NCI-H524 (cell line): ENCODE measurements at places on chromosomes 6 and 20.

GRCh38 chr20:37299718-37300528 lies 10.5 kb downstream of the MANBAL start:
- no peak for DNase-seq

GRCh38 chr20:2330090-2330695 lies 34.4 kb downstream of the TGM3 start:
- DNase-seq, result no peak

DNA sequence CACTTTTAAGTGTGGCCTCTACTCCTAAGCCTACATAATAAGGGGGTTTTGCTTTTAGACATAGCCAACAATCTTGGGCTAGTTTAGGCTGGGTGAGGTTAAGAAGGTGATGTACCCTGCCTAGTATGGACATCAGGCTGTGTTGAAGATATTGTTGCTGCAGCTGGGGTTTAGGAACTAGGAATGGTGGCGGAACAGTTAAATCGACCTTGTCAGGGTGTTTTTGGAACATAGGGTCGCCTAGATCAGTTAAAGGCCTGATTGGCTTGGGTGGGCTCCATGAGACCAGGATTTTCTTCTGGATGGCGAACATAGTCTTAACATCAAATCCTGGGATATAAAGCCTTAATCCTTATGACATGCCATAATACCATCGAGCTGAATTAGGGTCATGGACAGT lies 156.1 kb downstream of the TRIM27 start:
- DNase-seq, result no peak

DNA sequence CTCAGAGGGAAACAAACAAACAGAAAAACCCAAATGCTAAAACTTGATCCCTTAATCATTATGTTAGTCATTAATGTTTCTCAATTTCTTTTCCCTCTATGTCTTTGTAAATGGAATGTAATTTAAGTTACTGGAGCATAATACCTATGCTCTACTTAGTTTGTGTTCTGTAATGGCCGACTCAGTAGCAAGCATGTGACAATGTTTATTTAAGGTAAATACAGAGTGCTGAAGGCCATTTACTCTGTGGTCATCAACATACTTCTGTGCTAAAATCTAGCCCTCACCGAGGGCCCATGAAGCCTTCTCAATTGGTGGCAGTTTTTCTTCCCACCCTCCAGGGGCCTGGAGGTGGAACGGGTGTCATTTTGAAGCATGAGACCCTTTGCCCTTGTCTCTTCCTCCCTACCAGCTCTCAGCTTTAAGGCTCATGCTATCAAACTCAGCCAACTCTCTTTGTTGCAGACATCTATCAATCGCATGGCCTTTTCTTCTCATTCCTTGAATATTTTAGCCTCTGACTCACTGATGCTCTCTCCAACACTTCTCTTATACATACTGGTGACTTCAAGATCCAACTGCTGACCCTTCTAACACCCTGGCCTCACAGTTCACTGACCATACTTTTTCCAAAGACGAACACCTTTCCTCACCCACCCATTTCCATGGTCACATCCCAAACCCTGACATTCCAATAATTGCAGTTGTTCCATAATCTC lies 48.2 kb downstream of the STX7 start:
- no peak for DNase-seq

DNA sequence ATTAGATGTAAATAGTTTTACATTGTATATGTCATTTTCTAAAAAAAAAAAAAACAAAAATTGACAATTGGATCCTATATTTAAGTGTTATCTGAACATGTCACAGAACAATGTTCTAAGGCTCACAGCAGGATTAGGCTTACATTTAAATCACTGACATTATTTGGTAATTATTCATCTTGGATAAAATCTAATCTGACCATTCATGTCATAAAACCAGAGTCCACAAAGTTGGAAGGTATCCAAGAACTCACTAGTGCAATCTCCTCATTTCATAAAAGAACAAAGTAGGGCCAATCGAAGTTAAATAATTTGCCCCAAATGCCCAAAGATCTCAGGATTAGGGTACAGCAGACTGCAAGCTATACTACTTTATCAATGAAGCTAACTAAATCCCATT lies 73.0 kb downstream of the PDSS2 start:
- no peak for DNase-seq

GRCh38 chr6:157079771-157080170 lies 243.5 kb downstream of the TMEM242 start:
- DNase-seq, result no peak
